ENCODE measurements at places on chromosomes 4 and X. TPM values are rescaled to one million over a fixed set of nuclear protein-coding genes. Genes with fewer than 3 reads are reported as not detected.

DNA sequence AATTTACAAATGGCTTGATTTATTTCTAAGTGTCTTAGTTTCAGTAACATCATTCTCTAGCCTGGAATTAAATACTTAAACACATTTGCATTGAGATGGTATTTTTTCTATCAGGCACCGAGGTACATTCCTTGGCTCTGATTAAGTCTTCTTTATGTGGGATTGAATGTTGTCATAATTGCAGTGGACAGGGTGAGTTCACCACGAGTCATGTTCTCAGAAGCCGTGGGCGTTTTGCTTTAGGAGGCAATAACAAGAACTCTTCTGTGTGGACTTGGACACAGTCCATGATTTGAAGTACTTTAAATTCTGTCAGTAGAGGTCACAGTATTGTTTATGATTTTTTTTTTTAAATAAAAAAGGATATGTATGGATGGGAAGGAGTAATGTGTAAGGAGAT lies 57.1 kb upstream of the EFHC2 start:
- no peaks in the 10 kb centered on the region for H3K27me3 ChIP-seq
- DNase-seq: no peak
- H3K4me3 ChIP-seq: no peak overlapping the region

DNA sequence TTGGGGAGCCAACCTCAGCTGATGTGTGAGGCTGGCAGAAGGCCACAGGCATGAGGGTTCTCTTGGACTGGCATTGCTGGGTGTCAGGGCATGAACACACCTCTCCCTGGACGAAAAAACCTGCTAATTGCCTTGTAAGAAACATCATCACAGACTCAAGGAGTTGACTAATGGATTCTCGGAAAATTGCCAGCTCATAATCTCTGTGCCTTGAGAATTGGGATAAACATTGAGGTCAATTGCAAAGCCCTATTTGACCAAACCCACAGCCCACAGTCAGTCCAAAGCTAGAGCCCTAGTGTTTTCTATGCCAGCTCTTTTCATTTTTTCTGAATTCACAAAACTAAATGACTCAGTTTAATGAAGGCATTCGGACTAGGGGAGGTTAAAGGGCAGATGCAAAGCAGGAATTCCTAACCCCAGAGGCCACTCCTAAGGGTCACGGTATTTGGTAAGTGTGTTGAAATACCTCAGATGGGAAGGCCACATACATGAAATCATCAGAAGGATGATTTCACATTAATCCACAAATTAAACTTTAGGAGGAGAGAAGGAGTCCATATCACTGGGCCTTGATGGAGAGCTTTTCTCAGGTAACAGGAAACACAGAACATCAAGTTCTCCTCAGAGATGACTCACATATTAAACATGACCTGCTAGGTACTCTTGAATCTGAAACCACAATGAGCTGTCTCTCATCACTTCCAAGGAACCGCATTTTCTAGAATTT lies 39.0 kb upstream of the RASL11B start:
- DNase-seq: no peak
- H3K27me3 ChIP-seq: no peaks in the 10 kb centered on the region
- no peaks in the 10 kb centered on the region for H3K4me1 ChIP-seq

DNA sequence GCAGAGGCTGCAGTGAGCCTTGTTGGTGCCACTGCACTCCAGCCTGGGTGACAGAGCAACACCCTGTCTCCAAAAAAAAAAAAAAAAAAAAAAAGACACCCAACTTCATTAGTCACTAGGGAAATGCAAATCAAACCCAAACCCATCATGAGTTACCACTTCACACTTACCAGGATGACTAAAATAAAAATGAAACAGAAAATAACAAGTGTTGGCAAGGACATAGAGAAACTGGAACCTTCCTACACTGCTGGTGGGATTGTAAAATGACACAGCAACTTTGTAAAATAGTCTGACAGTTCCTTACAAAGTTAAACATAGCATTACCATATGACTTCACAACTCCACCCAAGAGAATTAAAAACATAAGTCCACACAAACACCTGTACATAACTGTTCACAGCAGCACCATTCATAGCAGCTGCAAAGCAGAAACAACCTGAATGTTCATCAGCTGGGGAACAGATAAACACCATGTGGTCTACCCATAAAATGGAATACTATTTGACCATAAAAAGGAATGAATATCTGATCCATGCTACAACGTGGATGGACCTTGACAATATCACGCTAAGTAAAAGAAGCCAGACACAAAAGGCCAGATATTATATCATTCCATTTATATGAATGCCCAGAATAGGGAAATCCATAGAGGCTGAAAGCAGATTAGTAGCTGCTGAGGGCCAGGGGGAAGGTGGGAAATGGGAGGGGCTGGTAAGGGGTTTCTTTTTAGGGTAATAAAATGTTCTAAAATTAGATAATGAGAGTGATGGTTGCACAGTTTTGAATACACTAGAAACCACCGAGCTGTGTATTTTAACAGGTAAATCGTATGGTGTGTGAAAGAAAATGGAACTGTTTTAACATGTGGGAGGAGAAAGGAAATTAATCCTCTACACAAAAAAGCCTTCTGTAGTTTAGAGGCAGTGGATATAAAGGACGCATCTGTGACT lies 18.3 kb downstream of the CD99L2 start:
- H3K27ac ChIP-seq: no peak overlapping the region
- no peaks in the 10 kb centered on the region for H3K36me3 ChIP-seq
- no peak overlapping the region for H3K4me3 ChIP-seq
- no peaks in the 10 kb centered on the region for H3K27me3 ChIP-seq
- no peak for DNase-seq

- no peak for DNase-seq
- peaks cover 45% of the 10 kb centered on the region for H3K36me3 ChIP-seq
- H3K27ac ChIP-seq: no peak overlapping the region
Observed at GRCh38 chr4:69849297-69849696, 10.6 kb downstream of the SULT1E1 start.

DNA sequence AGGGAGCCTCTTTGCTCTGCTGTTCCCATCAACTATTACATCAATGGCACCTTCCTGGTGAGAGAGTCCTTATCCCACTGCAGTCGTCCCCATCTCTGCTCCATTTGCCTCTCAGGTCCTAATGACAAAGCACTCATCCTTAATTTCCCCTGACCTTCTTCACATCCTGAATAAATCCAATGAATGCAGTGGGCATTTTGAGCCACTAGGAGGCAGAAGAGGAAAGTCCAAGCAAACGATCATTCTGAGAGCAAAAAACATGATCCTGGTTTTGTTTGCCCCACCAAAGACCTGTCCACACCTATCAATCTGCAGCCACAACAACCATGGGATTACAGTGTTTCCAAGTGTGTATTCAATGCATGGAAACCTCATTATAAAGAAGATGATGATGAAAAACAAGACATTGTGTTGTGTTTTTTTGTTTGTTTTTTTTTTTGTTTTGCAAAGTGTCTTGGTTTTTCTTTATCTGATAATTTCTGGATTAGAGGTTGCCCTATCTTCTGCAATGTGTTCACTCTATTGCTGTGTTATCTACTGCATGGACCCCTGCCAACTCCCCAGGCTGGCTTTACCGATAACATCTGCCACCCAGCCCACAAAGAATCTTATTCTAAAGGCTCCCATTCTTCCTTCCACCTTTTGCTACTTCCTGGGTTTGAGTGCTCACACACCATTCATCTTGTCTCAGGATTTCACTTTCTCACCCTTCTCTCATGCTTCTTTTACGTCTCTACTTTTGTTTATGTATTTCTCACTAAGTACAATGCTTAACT lies 207.2 kb downstream of the NLGN4X start:
- H3K36me3 ChIP-seq: no peaks in the 10 kb centered on the region
- peak; percentile 33 for DNase-seq
- no peak overlapping the region for H3K4me3 ChIP-seq
- no peak overlapping the region for H3K27ac ChIP-seq

DNA sequence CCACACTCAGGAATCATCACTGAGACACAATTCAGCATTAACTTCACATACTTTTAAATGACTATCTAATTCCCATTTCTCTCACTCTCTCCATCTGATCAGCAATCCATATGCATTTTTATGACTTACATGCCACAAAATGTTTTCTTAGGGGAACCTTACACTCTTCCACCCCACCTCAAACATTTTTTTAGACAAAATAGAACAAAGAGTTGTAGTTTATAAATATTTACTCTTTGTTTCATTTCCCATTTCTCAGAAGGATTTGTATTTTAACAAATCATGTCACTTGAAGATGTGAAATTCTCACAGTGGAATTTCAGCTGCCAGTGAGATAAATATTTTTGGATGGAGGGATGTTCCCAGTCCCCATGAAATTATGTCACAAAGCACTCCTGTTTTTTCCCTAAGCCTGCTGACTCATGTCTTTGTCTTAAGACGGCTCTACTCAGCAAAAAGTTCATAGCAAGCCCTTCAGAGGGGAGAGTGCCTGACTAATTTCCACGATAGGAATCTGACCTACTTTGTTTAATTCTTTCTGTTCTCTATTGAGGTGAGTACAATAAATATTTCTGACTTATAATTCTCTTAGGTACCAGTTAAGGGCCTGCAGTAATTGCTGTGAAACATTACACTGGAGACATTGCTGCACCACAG lies 257.7 kb downstream of the THOC2 start:
- no peaks in the 10 kb centered on the region for H3K36me3 ChIP-seq
- H3K4me1 ChIP-seq: no peaks in the 10 kb centered on the region
- no peak overlapping the region for H3K4me3 ChIP-seq

GRCh38 chr4:158769175-158769921 lies 522 bp downstream of the FNIP2 start:
- peak; percentile 62 for DNase-seq
- H3K4me3 ChIP-seq: peak overlapping the region; percentile 84
- H3K36me3 ChIP-seq: no peaks in the 10 kb centered on the region
- H3K4me1 ChIP-seq: peaks cover 3% of the 10 kb centered on the region
- H3K27ac ChIP-seq: peak overlapping the region; percentile 35

GRCh38 chrX:4320436-4320947 lies 607.0 kb upstream of the PRKX start:
- H3K36me3 ChIP-seq: no peaks in the 10 kb centered on the region
- no peak overlapping the region for H3K4me3 ChIP-seq
- no peak for DNase-seq
- no peak overlapping the region for H3K27ac ChIP-seq

DNA sequence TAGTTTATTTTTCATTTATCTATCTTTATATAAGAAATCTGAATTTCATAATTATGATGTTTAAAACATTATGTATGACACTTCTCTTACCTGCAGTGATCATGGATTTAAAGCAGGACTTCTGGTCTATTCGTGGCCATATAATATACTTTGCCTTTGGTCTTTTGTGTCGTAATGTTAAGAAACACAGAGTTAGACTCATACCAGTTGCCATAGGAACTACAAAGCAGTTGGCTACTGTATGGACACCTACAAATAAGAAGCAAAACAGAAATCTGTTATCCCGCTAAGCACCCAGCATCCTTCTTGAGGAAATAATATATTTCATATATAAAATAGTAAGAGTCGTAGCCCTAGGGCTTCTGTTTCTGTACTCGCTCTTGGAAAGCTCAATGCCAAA lies 4.3 kb downstream of the SEPSECS start:
- no peaks in the 10 kb centered on the region for H3K36me3 ChIP-seq
- peaks cover 3% of the 10 kb centered on the region for H3K4me1 ChIP-seq

GRCh38 chrX:103927030-103927429 lies 35.4 kb upstream of the TMSB15B start:
- no peak overlapping the region for H3K4me3 ChIP-seq
- no peak for DNase-seq
- no peaks in the 10 kb centered on the region for H3K36me3 ChIP-seq
- no peaks in the 10 kb centered on the region for H3K27me3 ChIP-seq

- H3K4me1 ChIP-seq: peaks cover 2% of the 10 kb centered on the region
- no peak overlapping the region for H3K4me3 ChIP-seq
- H3K27me3 ChIP-seq: no peaks in the 10 kb centered on the region
- DNase-seq: no peak
Observed at GRCh38 chrX:67555578-67556203, 11.9 kb downstream of the AR start.

The F8A2 gene
- total RNA-seq: not detected

The TRAM1L1 gene
- not detected for total RNA-seq

The CHST7 gene
- 5.8 TPM for total RNA-seq

The TMPRSS11F gene
- total RNA-seq: not detected
